ENCODE measurements at places on chromosomes 5 and 9.
A peak's percentile ranks its signal among the peaks of the same experiment; 100 is the strongest.

DNA sequence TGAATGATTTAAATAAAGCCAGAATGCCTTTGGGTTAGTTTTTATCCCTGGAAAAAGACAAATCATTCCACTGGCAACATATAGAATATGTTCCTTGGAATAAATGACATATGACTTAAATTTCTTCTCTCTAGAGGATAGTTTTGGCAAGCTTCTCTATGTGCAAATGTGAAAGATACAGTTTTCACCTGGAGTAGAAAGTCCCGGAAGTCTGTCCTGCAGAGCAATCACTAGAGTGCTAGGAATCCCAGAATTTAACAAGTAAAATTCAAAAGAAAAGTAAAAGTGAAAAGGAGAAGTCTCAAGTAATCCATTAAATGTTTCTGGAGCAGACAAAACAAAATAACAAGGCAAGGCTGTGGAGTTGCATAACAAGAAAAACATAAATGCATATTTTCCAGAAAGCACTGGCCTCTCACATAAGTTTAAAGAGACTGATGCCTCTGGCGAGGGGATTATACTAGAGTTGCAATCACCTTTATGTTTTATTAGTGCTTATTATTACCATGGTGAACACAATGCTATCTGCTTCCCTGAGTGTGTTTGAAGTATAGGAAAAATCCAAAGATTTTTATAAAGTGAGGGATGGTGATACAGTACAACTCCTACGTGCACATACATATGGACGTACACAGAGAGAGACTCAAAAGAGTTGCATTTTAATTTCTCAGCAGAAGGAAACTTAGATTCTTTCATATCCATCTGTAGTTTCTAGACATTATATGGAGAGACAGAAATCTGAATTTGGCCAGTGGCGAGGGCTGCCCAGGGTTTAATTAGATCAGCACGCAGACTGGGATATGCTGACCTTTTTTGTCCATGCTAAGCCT lies 188.3 kb upstream of the ANKRD55 start:
- no peak for DNase-seq

DNA sequence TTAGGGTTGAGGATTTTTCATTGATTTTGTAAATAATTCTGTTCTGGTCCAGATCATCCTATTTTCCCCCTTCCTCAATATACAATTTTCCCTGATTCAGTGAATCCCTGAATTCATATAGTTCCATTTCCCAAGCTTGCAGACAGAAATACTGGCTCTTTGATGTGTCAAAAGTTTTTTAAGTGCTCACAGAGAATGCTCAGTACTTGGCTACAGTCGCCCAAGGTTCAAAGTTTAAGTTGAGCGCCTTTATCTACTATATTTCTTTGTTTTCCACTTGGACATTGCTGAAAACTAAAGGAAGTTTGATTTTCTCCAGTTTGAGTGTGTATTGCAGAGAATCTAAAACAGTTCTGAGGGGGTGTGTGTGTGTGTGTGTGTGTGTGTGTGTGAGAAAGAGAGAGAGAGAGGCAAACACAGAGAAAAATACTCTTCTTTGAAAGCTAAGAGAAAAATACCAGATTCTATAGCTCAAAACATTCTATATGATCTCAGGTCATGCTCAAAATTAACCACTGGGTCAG lies 136.2 kb upstream of the ACO1 start:
- DNase-seq, result no peak

DNA sequence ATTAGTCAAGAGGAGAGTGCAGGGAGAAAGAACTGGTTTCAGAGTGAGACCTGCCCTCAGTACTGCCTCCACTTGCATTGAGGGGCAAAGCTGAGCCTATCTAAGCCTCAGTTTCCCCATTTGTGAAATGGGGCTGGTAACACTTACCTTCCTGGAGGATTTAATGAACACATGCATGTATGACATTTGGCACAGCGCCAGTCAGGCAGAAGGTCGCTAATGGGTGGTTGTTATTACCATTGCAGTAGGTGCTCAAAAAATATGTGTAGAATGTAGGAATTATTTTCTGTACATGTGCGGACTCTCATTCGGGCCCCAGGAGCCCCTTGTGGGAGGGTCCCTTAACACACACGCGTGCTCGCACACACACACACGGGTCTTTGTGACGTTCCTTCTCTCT lies 10.9 kb downstream of the FAT2 start:
- DNase-seq, result no peak

- DNase-seq, result peak; percentile 44
These were observed 91.5 kb upstream of the NFIL3 start for GRCh38 chr9:91515074-91515687.

DNA sequence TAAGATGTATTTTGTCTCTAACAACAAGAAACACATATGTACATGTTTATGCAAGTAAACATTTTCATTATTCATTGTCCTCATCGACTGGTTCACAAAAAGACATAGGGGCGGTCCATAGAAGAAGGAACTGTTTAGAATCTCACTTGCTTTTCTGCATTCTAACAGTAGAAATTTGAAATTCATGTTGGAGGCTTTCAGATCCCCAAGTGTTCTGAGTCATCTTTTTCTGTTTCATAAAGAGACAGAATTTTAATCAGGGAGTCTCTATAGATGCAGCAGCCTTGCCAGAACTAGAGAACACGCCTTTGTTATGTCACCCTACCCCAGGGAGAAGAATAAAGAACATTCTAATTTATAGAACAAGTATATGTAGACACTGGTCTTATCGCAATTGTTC lies 324.3 kb downstream of the GABRG2 start:
- DNase-seq, result no peak

GRCh38 chr9:29637471-29638237 lies 2064.4 kb upstream of the C9orf72 start:
- DNase-seq, result no peak

- DNase-seq, result no peak
These were observed 53.9 kb downstream of the DPYSL3 start for GRCh38 chr5:147455822-147456450.

DNA sequence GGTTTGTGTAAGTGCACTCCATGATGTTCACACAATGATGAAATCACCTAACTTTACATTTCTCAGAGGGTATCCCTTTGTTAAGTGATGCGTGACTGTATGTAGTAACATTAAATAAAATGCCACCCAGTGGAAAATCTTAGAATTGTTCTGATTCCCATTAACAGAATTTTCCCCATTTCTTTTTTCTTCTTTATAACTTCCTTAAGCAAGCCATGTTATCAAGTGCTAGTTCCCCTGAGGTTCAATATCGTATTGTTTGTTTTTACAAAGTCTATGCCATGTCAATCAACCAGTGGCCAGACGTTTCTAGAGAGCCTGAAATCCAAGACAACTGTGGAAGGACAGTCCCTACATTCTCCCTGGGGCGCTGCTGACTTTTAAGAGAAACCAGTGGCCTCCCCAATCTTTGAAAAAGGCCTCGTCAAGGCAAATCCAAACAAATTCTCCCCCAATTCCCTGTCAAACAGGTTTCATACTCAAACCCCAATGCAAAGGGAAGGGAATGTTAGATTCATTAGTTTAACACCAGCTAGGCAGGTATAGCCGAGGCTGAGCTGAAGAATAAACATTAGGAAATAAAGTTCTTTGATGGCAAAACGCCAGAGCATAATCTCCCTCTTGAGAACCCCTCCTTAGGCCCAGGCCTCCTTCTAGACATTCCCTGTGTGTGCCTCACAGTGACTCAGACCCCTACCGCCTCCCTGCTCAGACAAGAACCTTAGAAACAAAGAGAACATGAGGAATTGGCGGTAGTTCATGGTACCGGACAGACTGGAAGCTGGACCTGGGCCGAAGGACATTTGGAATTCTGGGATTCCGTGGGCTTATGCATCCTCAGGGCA lies 198.7 kb downstream of the GNA14 start:
- DNase-seq, result no peak

DNA sequence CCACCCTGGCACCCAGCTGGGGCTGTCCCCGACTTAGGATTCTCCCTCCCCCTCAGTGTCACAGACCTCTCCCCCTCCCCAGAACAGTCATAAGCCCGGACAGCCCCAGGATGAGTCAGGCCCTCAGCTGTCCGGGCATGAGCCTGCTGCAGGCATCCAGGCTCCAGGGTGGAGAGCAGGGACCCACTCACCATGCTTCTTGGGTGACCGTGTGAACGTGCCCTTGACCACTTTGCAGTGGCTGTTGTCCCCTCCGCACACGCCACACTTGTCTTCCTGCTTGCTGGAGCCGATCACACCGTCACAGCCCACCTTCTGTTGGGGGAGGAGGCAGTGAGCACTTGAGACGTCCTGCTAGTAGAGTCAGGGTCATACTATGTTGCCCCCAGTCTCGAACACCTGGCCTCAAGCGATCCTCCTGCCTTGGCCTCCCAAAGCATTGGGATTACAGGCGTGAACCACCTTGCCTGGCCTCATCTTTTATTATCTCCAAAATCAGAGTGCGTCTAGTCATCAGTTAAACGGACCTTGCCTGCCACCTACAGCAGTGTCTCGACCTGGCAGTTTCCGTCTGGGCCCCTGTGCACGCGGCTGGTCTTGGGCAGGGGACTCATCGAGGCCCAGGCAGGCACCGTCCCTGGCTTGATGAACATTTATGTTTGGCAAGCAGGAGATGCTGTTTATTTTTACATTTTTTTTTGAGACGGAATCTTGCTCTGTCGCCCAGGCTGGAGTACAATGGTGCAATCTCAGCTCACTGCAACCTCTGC lies 72.6 kb downstream of the ZNF354C start:
- DNase-seq, result no peak

DNA sequence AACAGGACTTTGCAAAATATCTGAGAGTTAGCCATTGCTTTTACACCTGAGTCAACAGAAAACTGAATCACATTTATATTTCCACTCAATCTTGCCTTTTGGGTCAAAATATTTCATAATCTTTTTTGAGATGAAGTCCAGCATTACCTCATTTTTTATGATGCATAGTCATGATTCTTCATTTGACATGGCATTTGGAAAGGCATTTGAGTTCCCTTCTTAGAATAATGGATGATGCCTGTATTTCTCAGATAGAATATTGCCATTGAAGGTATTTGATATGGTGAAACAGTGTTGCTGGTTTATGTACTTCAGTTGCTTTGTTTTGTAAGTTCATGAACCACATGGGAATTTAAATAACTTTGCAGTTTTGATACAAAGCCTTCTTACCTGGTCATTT lies 180.4 kb downstream of the PRR16 start:
- no peak for DNase-seq

GRCh38 chr9:127971357-127972235 lies 9.2 kb downstream of the EEIG1 start:
- no peak for DNase-seq

DNA sequence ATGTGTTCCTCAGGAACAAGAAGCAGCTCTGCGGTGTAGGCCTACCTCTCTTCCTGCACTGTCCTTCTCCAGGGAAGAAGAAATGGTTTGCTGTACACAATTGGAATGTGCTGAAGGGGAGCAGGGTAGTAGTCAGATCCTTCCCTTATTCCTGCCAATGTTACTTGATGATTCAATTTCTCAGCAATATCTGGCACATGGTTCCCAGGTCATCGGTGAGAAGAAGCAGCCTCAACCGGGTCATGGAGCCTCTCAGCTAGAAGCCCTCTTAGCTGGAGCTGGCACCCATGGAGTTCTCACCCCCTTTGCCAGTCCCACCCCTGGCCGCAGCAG lies 36.9 kb downstream of the ACTBL2 start:
- DNase-seq, result no peak

DNA sequence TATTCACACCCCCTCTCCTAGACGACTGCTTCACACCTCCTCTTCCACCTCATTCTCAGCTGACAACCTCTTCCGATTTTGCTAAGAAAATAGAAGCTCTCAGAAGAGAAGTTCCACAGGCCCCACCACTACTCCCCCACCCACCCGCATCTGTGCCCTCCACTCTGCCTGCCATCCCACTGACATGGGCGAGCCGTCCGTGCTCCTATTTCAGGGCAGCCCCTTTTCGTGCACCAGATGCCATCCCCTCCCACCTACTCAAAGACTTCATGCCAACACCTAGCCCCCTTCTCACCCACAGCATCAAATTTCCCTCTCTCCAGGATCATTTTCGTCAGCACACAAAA lies 34.6 kb upstream of the JADE2 start:
- no peak for DNase-seq

DNA sequence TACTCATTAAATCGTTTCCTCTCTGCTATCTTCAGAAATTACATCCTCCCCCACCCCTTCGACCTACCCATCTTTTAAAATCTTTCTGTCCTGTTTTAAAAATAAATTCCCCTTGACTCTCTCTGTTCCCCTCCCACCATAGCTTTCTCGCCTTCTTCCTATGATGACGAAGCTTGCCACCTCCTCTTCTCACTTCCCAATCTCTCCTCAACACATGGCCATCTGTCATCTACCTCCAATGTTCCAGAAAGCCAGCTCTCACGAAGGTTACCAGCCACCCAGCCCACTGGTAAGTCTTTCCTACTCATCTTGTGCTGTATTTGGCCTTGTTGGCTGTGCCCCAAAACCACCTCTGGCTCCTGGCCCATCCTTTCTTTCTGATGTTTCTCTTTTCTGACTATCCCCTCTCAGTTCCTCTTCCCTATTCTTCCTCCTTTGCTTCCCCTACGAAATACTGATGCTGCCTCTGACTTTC lies 346.3 kb downstream of the ENC1 start:
- DNase-seq, result no peak

- no peak for DNase-seq
These were observed 14.4 kb upstream of the PLEKHG4B start for GRCh38 chr5:77546-77945.

DNA sequence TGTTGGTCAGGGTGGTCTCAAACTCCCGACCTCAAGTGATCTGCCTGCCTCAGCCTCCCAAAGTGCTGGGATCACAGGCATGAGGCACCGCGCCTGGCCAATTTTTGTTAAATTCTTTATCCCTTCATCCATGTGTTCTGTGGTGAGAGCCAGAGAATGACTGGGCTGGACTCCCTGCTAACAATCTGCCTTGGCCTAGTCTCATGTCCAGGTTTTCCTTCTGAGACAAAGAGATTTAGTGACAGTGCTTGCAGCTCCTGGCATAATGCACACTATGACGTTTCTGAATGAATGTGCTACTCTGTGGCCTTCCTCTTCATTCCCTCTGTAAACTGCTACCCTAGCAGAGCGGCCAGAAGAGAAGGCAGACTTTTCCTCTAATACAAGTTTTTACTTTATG lies 79.3 kb downstream of the FOXD1 start:
- DNase-seq, result no peak

DNA sequence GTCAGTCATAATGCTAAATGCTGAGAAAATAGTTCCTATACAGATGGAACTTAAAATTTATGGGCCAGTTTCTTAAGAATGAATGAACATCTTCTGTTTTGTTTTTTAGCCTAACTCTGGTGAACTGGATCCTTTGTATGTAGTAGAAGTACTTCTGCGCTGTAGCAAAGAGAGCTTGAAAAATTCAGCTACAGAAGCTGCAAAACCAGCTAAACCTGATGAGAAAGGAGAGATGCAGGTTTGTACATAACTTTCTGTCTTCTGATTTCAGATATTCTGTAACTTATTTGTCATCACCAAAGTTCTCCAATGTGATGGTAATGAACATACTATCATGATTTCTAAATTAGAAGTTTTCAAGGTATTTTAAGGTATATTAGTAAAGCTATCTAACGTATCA lies 80.1 kb downstream of the MTREX start:
- no peak for DNase-seq

- no peak for DNase-seq
These were observed 38.5 kb upstream of the FCHO2 start for GRCh38 chr5:72917371-72917776.
